ENCODE measurements at places on chromosomes 1 and 21. TPM values are rescaled to one million over a fixed set of nuclear protein-coding genes. Genes with fewer than 3 reads are reported as not detected.

NCF2 gene
- total RNA-seq, result not detected

KRTAP19-5 gene
- not detected for total RNA-seq

TSNAX gene
- 26.4 TPM for total RNA-seq

CFHR3 gene
- total RNA-seq, result not detected
